Panc1 (cell line): ENCODE measurements at places on chromosomes 2 and 18.

DNA sequence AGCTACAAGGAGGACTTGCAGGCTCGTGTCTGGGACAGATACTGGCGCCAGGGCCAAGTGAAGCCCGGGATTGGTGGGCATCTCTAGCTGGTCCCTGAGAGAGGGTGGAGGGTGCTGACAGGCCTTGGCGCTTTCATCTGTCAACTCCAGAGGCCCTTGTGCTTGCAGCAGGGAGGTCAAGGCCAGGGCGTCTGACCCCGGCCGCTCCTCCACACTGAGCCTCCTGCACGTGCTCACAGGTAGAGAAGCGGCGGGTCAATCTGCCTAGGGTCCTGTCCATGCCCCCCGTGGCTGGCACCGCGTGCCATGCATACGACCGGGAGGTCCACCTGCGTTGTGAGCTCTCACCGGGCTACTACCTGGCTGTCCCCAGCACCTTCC lies 9.5 kb downstream of the CAPN10 start:
- no peak for DNase-seq

DNA sequence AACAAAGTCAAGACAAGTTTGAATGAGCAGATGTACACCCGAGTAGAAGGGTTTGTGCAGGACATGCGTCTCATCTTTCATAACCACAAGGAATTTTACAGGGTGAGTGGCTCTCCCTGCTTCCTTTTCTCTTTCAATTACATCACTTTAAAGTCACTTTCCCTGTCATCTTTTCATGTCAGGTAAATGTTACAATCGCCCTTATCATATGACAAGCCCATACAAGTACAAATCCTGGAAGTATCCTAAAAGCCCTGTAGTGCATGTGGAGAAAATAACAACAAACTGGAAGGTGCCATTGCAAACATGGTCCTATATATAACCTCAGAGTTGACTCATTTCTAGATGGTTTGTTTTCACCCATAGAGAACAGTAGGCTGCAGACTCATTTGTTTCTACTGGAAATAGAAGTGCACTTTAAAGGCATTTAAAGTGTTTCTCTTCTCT lies 126.0 kb downstream of the SP100 start:
- no peak for DNase-seq

DNA sequence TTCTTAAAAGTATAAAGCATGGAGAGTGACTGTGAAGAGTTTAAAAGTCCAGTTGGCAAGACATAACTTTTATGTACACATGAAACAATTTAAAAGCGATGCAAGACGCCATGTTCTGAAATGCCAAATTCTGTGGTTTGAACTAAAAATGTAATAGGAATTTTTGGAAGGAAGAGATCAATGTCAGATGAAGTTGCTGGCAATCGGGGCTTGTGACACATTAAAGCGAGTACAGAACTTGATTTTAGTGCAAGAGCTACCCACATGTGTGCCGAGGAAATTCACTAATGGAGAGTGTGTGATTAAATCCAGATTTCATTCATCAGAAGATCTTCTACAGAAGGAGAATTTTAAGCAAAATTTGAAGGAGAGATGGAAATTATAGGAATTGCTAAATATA lies 220.2 kb upstream of the CCDC68 start:
- no peak for DNase-seq

GRCh38 chr18:22314420-22314819 lies 103.3 kb downstream of the CTAGE1 start:
- no peak for DNase-seq

- DNase-seq = no peak
These were observed 807.9 kb downstream of the EPHA4 start for GRCh38 chr2:220764171-220764570.

DNA sequence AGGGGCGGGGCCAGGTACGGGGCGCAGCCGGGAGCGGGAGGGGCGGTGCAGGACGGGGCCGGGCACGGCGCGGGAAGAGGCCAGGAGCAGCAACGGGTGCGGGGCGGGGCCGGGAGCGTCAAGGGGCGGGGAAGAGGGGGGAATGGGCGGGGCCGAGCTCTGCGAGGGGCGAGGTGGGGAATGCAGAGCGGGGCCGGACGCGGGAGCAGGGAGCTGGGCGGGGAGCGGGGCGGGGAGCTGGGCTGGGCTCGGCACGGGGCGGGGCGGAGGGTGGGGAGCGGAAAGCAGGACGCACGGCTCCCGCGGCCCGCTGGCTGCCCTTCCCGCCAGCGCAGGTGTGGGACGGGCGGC lies at the start of gene IMPA2:
TSS of gene IMPA2 (plus strand) at position 316 of the 351 bp plus-strand sequence. CDS start 163 bp downstream, outside the sequence.
- DNase-seq = no peak

GRCh38 chr2:188993247-188993646 lies 19.1 kb downstream of the COL3A1 start:
- no peak for DNase-seq
